HFFc6 (cell line): ENCODE measurements at places on chromosomes 3 and 15.

- no peak for DNase-seq
Measured at GRCh38 chr15:88624971-88625490, 3.9 kb downstream of the AEN start.

DNA sequence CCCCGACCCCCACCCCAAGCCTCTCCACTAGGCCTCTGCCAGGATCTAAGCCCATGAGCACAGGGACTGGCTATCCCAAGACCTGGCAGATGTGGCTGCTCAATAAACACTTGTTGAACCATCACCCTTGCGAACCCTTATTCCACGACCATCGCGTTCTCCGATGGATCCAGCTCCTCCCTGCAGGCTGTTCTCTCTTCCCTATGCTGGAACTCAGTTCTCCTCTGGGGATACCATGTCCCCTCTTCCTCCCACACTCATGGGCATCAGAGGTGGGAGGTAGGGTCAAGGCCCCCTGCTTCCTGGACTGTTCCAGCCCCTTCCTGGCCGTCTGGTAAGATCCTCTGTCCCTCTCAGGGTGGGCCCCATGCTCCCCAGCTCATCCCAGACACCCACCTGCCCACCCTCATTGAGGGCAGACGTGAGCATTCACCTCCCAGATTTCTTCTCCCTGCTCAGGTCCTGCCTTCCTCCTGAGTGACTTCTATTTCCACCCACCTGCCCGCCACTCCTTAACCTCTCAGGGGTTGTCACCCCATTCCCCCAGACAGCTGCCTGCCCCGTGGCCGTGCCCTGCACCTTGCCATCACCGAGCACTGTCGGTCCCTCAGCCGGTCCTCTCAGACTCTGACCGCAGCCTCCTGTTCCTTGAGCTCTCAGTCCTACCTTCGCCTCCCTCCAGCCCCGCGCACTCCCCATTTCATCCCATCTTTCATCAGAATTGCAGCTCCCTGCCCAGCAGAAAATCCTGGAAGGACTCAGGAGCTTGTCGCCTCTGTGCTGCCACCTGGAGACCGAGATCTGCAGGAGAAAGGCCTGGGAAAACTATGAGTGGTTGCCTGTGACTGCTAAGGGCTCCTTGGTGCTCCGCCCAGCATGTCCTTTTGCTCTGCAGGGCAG, 42.0 kb downstream of the PML start:
- DNase-seq: peak; percentile 52

DNA sequence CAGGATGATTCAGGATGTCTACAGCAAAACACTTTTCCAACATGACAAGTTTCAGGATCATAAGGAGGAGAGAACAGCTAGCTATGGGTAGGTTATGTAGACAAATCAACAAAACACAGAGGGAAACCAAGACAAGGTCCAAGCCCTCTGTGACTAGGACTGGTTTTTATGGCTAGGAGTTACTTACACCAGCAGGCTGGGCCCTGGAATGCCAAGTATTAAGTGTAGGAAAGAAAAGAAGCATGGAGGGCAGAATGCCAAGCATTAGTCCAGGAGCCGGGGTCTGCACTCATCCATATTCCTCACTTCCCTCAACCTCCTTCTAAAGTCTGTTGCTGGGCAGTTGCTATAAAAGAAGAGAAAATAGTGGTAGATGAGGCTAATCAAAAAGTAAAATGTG, 35.3 kb upstream of the PPP2R3A start:
- DNase-seq: no peak

- peak; percentile 51 for DNase-seq
Measured at GRCh38 chr15:70853318-70853972, 512 bp downstream of the LARP6 start.

- peak; percentile 71 for DNase-seq
Measured at GRCh38 chr3:147191795-147192385, 214.5 kb downstream of the ZIC4 start.

GRCh38 chr15:74262625-74263024, 26.5 kb downstream of the CCDC33 start:
- no peak for DNase-seq

DNA sequence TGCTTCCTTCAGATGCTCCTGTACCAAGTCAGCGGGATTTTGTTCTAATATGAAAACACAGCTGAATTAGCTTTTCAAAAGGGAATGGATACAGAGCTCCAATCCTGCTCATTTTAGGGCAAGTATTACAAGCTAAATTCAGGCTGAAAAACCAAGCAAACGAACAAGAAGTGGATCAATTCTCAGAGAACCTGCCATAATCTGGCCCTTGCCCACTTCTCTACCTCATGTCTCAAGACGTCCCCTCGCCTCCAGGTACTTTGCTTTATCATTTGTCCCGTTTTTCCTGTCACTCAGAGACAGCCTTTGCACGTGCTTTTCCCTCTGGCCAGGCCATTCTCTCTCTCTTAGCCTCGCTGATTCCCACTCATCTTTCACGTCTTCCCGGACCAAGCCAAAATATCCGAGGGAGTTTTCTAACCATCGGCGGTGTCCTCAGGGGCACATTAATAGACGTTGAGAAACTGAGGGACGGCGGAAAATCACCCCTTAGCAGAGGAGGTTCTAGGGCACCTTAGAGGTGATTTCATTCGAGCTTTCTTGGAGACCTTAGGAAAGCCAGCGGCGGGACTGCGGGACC, 654 bp downstream of the SUSD5 start:
- no peak for DNase-seq

DNA sequence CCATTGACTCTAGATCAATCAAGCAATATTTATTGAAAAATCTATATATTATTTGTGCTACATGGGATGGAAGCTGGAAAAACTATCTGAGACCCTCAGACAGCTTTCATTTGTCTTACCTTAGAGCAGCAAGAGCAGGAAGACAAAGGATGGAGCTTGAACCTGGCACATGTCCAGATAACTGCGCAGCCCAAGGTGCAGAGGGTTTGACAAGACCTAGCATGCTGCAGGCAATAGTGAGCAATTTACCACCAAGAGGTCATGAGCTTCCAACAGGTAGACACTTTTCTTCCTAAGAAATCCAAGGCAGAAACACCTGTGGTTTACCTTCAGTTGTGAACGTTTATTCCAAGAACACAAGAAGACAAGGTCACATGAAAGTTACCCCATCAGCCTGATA, 214.7 kb upstream of the NECTIN3 start:
- DNase-seq: no peak

DNA sequence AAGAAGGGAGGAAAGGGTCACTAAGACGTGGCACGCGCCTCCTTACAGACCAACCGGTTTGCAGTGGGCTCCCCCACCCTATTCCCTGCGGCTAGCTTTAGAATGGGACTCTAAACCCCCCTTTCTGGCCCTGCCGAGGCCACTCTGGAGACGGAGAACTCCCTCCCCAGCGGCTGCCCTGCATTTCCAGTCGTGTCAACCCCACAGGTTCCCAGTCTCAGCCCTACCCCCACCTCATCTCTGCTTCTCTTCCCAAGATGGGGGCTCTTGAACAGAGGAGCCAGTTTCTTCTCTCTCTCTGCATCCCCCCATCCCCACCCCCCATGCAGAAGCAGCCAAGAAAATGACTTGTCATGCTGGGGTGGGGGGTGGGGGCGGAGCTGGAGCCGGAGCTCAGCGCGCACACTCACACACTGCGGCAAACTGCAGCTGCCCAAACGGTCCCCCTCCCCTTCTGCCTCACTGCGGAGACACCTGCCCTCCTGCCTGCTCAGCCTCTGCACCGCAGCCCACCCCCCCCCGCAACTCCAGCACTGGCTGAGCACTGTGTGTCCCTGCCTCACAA, 871 bp downstream of the MAP1A start:
- no peak for DNase-seq

GRCh38 chr3:43162230-43163084, 56.6 kb upstream of the POMGNT2 start:
- peak; percentile 54 for DNase-seq

GRCh38 chr3:188842639-188843038, 329.1 kb upstream of the TPRG1 start:
- no peak for DNase-seq

GRCh38 chr15:68369931-68370767, 61.8 kb downstream of the ITGA11 start:
- no peak for DNase-seq

- no peak for DNase-seq
Measured at GRCh38 chr15:45703670-45704328, 69.0 kb downstream of the SQOR start.

DNA sequence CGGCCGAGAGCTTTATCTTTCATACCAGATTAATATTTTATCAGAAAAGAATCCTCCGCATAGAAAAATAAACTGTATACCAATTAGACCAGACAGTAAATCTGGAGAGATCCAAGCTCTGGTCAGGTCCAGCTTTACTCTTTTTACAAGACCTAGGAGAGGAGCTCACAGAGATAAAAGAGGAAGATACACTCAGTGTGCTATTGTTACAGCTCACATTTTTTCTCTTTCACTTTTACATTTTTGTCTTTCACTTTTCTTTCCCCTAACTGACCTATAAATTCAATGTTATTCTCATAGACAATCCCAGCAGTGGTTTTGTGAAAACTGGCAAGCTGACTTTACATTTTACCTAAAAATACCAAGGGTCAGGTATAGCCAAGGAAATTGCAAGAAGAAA, 55.8 kb downstream of the GUCA1C start:
- DNase-seq: no peak

GRCh38 chr15:64263567-64263966, 92.4 kb downstream of the CSNK1G1 start:
- DNase-seq: no peak

GRCh38 chr15:31329640-31330010, 3.0 kb downstream of the KLF13 start:
- no peak for DNase-seq

GRCh38 chr3:187747506-187747905, 2.2 kb upstream of the BCL6 start:
- no peak for DNase-seq

GRCh38 chr3:74403307-74403706, 211.2 kb downstream of the CNTN3 start:
- DNase-seq: peak; percentile 37

DNA sequence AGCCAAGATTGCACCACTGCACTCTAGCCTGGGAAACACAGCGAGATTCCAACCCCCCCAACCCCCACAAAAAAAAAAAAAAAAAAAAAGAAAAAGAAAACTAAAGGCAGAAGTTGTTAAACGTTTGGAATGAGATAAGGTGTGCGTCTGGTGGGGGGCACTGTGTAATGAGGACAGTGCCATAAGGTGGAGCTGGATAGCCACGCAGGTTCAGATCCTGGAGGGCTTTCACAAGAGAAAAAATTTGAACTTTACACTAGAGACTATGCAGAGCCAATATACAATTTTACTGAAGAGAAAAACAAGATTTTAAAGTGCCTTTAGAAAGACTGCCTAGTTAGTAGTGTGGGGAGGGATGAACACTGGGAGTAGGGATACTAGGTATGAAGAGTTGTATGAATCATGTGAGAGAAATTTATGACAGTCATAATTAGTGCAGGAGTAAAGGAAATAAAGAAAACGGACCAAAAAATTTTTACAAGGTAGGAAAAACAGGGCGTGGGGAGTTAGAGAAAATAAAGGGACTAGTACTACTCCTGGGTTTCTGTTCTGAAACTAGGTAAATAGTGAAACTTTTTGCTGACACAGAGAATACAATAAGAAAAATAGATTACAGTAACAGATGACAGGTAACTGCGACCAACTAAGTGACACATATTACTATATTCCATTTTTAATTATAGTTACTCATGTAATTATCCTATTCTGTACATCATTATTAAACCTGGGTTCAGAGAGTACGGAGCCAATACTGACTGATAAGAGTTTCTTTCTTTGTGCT, 108.1 kb downstream of the PEAK1 start:
- peak; percentile 31 for DNase-seq

GRCh38 chr15:92159906-92160841, 233.5 kb upstream of the ST8SIA2 start:
- DNase-seq: no peak

DNA sequence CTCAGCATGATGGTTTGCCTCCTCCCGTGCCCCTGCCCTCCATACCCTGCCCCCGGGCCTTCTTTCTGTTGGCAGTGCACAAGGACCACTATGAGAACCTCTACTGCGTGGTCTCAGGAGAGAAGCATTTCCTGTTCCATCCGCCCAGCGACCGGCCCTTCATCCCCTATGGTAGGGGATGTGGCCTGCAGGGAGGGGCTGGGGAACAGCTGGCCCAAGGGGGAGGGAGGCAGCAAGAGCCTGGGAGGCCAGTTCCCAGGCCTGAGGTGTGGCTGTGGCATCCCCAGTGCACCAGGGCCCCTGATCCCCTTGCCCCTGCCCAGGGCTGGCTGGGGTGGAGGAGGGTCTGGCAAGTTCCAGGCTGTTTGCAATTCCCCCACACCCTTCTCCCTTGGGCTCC, 2.6 kb upstream of the PLA2G4B start:
- DNase-seq: no peak

DNA sequence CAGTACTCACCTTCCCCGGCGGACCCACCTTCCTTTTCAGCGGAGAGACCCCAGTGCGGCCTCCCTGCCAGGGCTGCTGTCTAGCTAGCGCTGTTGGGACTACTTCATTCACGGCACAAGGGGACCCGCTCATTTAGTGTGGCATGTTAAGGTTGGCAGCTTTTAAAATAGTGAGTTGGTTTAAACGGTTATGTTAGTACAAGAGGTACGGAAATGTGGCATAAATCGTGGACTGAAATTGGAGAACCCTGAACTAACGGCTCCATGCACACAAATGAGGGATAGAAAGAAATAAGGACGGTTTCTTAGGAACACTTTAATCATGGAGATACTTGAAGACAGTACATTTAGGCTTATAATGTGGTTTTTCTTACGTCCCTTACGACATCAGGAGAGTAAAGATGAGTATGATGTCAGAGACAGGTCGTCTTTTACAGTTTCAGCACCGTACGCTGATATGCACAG, 752 bp downstream of the CEP63 start:
- DNase-seq: no peak

DNA sequence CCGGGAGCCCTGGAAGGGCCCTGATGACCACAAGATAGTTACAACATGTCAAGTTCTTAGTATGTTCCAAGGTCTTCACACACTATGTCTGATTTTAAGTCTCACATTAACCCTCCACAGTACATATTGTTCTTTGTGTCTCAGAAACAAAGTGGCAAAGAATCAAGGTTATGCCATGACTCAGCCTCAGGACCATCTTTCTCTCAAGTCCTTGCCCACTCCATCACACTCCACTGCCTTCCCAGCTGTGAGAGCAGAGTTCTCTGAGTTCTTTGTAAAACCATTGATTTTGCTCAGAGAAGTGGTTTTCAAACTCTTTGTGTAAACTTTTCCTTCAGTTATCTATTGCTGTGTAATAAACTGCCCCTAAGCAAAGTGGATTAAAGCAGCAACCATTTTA, 67.9 kb upstream of the C3orf80 start:
- no peak for DNase-seq

GRCh38 chr15:96565266-96565665, 234.8 kb downstream of the NR2F2 start:
- DNase-seq: no peak

GRCh38 chr3:190601622-190602021, 87.7 kb downstream of the IL1RAP start:
- DNase-seq: no peak

DNA sequence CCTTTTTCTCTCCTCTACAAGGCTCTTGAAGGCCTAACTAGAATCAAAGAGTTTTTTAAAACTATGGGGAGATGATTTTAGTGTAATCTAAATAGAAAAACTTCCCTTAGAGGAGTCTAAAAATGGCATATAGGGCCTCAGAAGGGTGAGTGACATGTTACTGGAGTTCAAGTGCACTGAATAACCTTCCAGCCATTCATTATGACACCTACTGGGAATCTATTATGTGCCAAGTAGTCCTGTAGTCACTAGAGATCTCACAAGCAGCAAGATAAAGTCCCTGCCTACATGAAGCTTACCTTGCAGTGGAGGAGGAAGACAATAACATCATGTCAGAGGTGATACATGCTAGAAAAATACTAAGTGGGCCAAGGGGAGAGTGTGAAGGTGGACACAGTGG, 96.1 kb downstream of the OXNAD1 start:
- DNase-seq: no peak
